ENCODE measurements at places on chromosomes 13 and 19.

GRCh38 chr13:50519866-50520265 is 323.6 kb downstream of the DLEU7 start:
- no peak for DNase-seq

DNA sequence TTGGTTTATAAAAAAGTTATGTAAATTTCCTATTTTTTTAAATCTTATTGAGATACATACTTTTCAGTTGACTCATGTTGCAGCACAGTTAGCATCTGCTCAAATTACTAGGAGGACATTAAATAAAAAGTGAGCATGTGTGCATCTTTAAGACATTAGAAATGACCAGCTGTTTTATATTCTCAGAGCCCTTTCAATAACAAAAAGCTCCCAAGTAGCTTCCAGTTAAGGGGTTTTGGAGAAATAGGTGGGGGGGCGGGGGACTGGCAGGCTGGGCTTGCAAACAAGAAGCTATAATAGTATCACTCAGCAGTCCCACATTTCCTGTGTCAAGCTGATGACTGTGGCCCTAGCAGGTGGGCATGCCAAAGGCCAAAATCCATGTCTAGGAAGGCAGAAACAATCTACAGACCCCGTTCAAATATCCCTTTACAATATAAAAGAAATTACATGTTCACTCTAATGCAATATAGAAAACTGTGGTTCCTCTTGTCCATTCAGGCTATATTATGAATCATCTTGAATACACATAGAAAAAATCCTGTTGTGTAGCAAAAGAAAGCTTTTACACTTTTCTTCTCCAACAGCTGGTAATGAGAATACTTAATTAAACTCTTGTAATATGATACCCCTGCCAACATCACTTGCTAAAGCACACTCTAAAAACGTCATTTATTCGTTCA is 1713.2 kb upstream of the SLC10A2 start:
- DNase-seq = no peak

DNA sequence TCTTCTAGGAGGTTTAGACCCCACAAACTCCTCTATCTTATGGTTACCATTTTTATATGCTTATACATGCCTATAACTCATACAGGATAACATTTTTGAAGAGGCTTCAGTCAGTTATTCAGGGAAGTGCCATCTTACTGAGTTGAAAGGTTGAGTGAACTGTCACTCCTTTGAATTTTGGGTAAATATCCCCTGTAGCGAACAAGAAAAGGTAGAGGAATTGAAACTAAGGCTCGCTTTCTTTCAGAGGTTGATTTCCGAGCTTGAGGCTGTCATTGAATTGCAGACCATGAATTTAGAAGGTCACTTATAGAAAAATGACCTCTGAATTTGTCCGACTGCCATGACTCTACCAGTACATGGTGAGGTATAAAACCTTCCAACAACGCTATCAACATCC is 35.1 kb downstream of the MICU2 start:
- no peak for DNase-seq

DNA sequence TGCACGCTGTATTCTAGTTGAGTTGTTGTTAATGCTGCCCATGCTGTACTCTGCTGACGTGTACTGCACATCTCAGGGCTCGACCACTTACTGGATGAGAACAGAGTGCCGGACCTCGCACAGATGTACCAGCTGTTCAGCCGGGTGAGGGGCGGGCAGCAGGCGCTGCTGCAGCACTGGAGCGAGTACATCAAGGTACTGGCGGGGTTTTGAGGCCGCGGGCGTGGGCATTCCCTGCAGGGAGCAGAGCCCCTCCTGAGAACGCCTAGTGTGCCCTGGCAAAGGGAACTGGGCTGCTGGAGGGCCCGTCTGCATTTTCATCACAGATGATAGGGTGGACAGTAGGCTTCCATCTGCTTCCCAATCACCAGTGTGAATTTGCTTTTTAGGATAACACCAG is 29.9 kb downstream of the CUL4A start:
- no peak for DNase-seq

- no peak for DNase-seq
These were observed 25.5 kb downstream of the PHF11 start for GRCh38 chr13:49521224-49521623.

- no peak for DNase-seq
These were observed at the start of gene KIR2DL4 for GRCh38 chr19:54803410-54803809. Gene KIR2DL4 (plus strand): TSS chr19:54803610. CDS start chr19:54803652, 42 bp downstream.

DNA sequence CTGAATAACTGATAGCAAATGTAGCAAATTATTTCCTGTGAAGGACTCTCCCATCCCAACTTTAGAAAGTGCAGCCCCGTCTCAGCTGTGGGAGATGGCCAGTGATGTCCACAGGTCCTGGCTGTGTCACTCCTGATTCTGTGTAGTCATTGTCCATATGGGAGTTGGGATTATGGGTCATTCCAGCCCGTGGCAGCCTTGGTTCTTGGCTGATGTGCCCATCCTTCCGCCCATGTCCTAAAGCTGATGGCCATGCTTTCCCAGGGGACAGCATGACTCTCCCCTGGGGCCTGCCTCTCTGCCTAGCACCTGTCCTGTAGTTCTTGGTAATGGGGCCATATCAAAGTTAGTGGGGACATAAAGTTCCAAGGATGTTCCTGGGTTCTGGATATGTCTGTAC is 43.9 kb upstream of the C1QTNF9 start:
- no peak for DNase-seq

DNA sequence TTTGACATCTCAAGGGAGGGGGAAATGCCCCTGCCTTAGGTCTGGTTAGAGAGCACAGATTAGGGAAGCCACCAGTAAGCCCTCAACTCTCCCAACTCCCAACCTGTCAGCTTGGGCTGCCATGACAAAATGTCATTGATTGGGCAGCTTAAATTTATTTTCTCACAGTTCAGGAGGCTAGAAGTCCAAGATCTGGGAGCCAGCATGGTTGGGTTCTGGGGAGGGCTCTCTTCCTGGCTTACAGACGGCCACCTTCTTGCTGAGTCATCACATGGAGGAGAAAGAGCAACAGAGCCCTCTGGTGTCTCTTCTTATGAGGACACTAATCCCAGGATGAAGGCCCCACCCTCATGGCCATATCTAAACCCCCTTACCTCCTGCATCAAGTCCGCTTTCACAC is 24.2 kb downstream of the C19orf12 start:
- no peak for DNase-seq

DNA sequence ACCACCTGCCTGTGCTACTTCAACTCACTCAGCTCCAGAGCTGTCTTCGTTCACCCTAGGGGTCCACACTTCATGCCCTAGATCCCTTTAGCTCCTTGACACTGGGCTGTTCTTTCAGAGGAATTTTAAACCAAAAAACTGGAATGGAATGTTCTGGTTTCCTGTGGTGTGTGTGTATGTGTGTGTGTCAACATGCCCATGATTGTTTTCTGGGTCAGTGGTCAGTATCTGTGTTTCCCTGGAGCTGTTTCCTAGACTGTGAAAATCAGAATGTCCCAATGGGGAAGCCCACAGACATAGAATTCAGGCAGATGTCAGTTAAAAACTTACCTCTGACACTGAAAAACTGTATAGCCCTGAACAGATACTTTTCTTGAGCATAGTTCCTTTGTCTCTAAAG is 1.3 kb downstream of the PMIS2 start:
- no peak for DNase-seq
